ENCODE measurements at places on chromosomes 2 and 18.

- DNase-seq, result peak; percentile 84
These were observed 99.4 kb upstream of the RND3 start for GRCh38 chr2:150586858-150587257.

GRCh38 chr2:215436705-215437565 is 1.1 kb upstream of the FN1 start:
- peak; percentile 48 for DNase-seq

DNA sequence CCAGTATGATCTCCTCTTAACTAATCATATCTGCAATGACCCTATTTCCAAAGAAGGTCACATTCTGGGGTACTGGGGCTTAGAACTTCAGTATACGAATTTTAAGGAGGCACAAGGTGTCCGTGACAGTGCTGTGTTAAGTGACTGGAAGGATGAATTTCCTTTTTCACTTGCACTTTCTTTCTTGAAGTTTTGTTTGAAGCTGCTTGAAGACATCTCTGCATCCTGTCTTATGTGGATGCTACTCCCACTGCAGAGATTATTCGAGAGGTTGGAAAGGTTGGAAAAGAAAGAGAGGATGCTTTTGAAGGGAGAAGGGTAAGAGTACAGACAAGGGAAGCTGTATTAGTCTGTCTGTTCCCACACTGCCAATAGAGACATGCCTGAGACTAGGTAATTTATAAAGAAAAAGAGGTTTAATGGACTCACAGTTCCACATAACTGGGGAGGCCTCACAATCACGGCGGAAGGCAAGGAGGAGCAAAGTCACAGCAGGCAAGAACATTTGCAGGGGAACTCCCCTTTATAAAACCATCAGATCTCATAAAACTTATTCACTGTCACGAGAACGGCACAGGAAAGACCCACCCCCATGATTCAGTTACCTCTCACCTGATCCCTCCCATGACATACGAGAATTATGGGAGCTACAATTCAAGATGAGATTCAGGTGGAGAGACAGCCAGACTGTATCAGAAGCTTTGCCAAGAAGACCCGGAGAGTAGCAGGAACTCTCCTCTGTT is 3.6 kb upstream of the RNF144A start:
- DNase-seq, result no peak

DNA sequence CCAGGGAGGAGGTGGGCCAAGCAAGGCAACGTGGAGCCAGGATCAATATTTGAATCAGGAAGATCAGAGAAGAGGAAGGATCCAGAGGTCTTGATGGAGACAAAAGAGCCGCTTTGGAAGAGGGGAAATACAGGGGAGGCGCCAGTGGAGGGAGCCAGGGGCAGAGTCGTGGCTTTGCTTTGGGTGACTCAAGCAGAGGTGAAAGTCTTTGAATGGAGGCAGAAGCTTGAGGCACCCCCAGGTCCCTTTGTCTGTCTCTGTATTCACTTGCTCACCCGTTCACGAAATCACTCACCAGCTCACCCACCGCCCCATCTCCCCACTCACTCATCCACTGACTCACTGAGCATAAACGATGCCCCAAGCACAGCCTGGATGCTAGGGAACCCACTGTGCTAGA is 134.1 kb downstream of the ACOXL start:
- DNase-seq, result no peak

GRCh38 chr2:152093464-152093863 is 5.4 kb downstream of the CACNB4 start:
- DNase-seq, result no peak

GRCh38 chr2:118618279-118618678 is 229.2 kb downstream of the EN1 start:
- DNase-seq, result no peak

DNA sequence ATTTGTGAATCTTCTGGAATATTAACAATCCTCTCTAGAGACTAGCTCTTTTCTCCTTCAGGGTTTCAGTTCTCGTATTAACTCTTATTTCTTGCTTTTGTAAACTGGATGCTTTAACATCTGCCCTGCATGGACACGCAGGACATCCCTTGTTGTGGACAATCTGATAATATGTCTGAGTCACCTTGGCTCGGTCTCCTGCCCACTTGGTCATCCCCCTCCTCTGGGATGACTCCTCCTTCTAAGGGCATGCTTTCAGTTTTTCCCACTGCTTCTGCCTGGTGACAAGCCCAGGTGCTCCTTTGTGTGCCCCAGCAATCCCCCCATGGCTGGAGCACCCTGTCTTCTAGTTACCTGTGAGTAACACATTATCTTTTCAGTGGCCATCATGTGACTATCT is 460.5 kb downstream of the DSC3 start:
- no peak for DNase-seq

GRCh38 chr2:152047824-152048471 is 50.9 kb downstream of the CACNB4 start:
- no peak for DNase-seq

GRCh38 chr2:25996844-25997243 is 14.5 kb upstream of the KIF3C start:
- no peak for DNase-seq

DNA sequence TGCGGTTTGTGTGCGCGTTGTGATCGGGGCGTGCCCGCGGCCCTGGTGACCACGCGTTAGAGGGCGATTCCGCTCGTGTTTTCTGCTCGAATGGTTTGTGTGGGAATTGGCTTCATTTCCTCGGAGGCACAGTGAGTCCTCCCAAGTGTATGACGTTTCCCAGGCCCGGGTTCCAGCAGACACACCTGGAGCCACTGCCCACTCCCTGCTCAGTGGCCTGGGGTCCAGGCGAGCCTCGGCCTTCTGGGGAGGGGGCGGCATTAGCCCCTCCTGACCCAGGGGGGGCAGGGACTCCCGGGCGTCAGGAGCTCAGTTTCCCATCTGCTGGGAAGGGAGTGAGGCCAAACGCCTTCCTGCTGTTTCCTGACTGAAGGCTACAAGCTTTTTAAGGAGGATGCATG is 92.1 kb downstream of the NFATC1 start:
- no peak for DNase-seq

DNA sequence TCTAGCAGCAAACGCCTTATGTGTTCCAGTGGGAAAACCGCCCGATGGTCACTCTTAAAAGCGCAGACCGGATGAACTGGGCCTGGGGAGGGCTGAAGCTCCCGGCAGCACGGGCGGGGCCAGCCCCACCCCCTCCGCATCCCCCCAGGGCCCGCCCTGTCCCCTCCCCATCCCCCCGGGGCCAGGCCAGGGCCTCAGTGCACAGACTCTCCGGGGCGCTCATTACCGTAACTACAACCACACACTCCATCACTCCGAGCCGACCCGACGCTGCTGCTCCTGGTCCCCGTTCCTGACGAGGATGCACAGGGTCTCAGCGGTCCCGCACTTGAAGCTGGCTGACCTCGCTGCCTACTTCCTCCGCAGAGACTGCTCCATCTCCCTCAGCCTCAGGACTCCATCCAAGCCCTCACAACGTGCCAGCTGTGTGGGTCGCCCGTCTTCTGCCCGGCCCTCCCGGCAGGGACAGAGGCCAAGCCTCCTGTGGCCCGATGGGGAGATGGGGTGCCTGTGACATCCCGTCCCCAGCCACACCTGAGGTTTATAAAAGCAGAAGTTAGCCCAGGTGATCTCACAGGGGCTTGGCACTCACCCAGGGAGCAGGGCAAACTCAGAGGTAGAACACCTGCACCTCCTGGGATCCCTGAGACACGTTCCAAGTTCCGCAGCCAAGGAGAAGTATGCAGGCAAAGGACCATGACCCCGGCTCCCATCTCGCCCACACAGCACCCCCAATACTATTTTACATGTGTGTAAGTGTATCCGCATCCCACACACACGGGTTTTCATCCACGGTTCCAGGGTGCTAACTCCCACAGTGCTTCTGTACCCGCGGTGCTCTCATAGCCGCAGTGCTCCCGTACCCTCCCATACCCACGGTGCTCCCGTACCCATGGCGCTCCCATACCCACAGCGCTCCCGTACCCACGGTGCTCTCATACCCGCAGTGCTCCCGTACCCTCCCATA is 36.0 kb downstream of the SLC66A2 start:
- DNase-seq, result no peak

- DNase-seq, result no peak
These were observed 263.7 kb downstream of the DOK6 start for GRCh38 chr18:69664399-69664798.

DNA sequence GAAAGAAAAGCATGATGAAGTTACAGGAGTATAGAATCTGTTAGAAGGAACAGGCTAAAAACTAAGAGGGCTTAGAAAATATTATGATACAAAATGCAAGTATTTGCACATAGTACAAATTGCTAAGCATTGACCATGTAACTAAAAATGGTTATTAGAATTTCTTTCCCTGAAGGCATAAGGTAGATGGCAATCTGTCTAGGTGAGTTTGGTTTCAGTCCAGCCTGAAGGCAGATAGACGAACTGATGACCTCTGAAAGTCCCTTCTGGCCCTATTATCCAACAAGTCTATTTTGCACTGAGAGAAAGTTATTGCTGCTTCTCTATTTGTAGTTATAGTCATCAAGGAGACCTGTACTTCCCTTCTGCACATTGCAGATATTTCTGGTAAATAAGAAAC is 663.5 kb downstream of the LRP1B start:
- no peak for DNase-seq

- DNase-seq, result no peak
These were observed 745 bp upstream of the BZW1 start for GRCh38 chr2:200810998-200811332.
